Kasumi-1 (cell line): ENCODE measurements at places on chromosomes 16 and 17.

GRCh38 chr16:30470170-30470512, 2.4 kb upstream of the ITGAL start:
- no peak for DNase-seq

DNA sequence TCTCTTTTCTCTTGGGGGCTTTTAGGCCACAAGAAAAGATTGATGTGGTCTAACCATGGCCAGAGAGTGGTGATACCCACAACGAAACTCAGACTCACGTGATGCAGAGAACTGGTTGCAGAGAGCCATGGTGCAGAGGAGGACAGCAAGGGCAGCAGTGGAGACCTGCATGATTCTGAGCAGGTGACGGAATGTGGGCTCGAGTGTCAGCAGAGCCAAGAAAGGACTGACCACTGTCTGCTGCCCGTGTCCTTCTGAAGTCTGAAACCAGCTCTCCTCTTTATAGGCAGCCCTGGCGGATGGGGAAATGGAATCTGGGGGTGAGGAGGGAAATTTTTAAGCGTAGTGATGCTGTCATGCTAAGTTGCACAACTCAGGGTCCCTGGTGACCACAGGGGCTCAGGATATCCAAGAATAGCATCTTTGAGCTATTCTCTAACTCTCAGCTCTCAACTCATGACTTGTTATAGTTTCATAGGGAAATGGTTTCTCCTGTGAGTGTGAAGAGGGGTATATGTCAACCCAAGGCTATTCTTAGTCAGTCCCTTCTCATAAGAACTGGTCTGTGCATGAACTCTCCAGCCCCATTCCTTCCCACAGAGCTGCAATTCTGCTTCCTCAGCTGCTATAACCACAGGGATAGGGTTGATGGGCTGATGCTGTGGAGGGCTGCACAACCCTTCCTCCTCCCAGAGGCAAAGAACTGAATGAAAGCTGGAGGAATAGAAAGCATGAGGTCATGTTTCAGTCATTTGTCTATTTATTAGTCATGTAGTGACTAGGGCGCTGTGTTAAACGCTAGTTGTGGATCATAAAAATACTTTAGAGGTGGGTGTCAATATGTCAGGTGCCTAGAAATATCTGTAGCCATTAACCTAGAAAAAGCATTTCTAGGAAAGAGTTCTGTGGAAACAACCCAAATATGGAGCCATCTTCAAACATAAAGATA, at the start of gene CCL3:
Gene CCL3 (minus strand): TSS at position 256 of the 949 bp plus-strand sequence. CDS start 85 bp downstream, at position 171.
- peak; percentile 26 for DNase-seq

GRCh38 chr16:57316390-57317017, 32.0 kb upstream of the PLLP start:
- no peak for DNase-seq

DNA sequence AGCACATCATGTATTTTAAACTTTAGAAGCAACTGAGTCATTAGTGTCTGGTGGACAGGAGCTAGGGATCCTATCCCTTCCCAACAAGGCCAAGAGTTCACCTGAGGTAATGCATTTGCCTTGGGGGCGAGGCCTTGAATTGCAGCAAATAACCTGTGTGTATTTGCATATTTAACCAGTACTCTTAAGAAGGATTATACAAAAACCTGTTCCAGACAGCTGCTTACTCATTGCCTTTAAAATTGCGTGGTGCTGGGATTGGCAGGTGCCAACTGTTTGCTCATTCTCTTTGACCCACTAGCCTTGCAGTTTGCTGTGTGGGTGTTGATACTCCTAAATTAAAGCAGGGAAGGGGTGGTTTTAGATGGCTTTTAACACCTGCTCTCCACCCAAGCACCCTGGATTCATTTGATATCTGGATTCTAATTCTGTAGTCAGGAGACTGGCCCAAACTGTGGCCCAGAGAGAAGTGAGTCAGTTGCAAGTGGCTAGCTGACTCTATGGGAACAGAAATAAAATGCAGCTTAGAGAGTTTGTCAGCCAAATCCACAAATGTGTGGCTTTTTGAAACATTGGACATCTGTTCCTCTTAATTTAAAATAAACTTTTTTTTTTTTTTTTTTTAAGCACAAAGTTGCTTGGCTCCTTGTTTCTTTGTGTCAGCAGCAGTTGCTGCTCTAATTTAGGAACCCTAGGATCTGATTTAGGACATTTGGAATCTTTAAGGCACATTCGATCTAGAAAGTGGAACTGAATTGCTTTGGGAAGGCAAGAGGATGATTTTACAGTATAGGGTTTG, 46.9 kb downstream of the TUBD1 start:
- DNase-seq = no peak

DNA sequence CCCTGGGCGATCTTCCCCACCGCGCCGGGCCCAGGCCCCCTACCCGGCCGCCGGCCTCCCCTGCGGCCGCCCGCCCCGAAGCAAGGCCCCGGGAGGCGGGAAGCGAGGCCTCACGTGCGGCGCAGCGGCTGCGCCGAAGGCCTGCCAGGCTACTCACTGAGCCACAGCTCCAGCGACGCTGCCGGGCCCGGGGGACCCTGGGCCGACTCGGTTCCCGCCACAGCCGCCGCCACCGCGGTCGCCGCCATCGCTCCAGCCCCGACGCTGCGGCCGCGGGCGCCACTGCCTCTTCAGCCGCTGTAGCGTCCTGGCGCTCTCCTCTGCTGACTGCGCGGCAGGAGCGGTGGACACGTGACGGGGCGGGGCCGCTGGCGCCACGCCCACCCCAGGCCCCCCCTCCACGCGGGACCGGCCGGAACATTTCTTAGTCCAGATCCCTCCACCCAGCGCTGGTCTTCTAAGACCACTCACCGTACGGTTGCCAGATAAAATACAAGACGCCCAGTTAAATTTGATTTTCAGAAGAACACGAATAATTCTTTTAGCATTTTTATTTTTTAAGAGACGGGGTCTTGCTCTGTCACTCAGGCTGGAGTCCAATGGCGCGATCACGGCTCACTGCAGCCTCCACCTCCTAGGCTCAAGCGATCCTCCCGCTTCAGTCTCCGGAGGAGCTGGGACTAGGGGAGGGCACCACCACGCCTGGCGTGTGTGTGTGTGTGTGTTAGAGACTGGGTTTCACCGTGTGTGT, at the start of gene GGA2:
Gene GGA2 (minus strand): TSS at position 331 of the 751 bp plus-strand sequence. CDS start 83 bp downstream, at position 248.
- DNase-seq = peak; percentile 33

GRCh38 chr17:14304773-14305517, 4.1 kb downstream of the HS3ST3B1 start:
- DNase-seq = no peak

GRCh38 chr16:2288726-2289125, 20.8 kb upstream of the RNPS1 start:
- DNase-seq = peak; percentile 52

DNA sequence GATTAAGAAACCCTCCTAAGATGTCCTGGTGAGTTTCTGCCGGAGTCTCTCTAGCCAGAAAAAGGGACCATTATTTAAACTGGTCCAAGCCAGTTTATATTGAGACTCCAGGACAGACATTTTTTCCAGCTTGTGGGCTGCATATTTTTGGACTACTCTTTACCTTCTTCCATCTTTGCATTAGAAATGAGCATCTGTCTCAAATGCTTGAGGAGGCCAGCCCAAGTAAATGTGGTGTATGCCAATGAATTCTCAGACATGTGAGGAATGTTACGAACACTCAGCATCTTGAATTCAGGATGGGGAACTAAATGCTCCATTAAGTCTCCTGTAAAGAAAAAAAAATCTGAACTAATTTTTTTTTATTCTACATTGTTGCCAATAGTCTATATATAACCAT, 18.4 kb downstream of the TUBD1 start:
- DNase-seq = no peak

GRCh38 chr17:10622617-10623485, 34.3 kb downstream of the MYH3 start:
- DNase-seq = no peak

DNA sequence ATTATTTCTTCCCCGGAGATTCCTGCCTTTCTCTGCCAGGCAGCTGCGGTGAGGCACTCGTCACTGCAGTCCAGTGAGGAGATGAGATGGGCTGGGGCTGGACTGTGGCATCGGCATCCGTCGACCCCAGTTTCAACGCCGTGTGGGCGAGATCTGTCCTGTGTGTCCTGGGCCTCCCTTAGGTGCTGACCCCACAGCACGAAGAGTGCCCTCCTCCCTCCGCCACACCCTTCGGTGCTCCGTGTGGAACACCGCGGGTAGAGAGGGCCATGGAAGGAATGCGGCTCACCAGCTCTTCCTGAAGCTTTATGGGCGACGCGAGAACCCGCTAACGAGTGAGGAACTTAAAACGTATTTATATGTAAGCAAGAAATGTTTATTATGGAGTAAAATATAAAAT, 17.6 kb downstream of the ACSF3 start:
- DNase-seq = no peak

DNA sequence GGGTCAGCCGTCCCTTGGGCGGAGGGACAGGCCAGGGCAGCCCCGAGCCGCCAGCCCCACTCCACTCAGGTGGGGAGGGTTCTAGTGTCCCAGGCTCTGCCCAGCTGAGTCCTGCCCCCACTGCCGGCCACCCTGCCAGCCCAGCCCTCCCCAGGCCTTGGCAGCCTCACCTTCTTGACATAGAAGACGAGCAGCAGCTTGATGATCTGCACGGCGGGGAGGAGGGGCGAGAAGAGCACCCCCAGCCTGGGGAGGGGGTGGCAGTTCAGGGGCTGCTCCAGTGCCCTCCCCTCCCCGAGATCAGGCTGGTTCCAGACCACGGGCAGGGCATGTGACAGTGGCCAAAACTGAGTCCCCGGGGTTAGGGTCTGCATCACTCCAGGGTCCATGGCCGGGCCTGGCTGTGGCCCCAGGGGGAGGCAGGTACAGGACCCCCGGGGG, 9.7 kb downstream of the TMC6 start:
- no peak for DNase-seq

DNA sequence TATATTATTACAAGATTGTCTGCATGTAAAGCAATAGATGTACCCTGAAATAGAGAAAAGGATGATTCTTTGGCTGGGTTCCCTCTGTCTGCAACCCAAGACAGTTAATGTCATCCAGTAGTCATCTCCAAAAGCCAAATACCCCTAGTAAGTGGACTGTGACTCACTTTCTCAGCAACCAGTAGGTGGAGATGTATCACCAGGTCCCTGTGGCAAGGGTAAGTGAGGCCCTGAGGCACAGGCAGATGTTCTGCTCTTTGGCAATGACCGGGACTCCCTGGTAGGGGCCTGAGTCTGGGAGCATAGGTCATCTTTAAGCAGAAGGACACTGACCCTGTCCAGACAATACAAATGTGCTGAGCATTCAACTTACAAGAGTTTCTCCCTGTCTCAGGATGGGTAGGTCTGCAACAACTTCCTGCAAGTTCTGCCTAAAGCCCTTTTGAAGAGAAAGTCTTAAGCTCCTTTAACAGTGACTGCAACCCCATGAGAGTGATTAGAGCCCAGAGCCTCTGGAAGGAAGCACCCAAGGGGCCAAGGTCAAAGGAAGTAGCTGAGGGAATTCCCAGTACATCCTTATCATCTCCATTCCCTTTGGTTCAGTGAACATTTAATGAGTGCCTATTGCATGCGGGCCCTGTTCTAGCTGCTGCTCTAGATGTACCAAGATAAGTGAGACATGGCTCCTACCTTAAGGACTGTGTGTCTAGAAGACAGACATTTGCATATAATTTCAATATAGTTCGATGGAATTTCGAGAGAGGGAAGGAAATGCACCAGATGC, 31.9 kb downstream of the PMP22 start:
- peak; percentile 23 for DNase-seq

GRCh38 chr16:29820730-29821642, 724 bp downstream of the MVP start:
- DNase-seq = no peak

DNA sequence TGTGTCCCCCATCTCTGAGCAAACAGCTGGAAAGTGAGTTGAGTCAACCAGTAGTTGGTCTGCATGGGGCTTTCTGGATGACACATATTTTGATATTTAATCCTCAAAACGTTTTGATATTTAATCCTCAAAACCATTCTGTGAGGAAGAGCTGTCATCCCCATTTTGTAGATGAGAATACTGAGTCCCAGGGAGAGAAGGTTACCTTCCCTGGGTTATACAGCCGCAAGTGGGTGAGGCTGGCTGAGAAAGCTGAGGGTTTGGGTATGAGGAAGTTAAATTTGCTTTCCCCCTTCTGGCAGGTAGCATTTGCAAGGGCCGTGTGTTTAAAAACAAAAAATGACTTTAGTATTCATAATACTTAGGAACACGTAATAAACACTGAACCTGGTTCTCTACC, 447.2 kb downstream of the XYLT1 start:
- no peak for DNase-seq

GRCh38 chr17:66474806-66475497, 172.5 kb downstream of the PRKCA start:
- no peak for DNase-seq

DNA sequence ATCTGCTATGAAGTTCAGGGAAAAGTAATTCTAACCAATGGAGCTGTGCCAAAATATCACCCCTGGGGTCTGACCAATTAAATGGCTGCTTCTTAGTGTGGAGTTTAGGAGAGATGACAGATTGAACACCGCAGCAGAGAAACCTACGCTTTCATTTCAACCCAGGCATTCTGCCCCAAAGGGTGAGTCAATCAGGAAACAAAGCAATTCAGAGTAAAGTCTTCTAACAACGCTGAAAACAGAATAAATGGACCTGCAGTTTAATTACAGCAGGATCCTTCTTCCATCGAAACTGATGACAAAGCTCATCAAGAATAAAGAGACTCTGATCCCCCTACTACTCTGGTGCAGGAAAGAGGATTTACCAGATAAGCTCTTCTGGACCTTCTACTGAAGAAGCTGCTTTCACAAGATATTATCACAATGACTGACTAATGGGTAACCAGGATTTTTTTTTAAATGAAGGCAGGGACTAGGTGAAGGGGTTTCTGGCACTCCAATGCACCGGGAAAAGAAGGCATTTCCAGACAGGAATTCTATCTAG, 16.7 kb downstream of the RFFL start:
- no peak for DNase-seq

- peak; percentile 57 for DNase-seq
These were observed 7.4 kb upstream of the FLYWCH1 start for GRCh38 chr16:2904100-2904921.

- DNase-seq = no peak
These were observed 2.8 kb downstream of the MYCBPAP start for GRCh38 chr17:50511058-50511457.

DNA sequence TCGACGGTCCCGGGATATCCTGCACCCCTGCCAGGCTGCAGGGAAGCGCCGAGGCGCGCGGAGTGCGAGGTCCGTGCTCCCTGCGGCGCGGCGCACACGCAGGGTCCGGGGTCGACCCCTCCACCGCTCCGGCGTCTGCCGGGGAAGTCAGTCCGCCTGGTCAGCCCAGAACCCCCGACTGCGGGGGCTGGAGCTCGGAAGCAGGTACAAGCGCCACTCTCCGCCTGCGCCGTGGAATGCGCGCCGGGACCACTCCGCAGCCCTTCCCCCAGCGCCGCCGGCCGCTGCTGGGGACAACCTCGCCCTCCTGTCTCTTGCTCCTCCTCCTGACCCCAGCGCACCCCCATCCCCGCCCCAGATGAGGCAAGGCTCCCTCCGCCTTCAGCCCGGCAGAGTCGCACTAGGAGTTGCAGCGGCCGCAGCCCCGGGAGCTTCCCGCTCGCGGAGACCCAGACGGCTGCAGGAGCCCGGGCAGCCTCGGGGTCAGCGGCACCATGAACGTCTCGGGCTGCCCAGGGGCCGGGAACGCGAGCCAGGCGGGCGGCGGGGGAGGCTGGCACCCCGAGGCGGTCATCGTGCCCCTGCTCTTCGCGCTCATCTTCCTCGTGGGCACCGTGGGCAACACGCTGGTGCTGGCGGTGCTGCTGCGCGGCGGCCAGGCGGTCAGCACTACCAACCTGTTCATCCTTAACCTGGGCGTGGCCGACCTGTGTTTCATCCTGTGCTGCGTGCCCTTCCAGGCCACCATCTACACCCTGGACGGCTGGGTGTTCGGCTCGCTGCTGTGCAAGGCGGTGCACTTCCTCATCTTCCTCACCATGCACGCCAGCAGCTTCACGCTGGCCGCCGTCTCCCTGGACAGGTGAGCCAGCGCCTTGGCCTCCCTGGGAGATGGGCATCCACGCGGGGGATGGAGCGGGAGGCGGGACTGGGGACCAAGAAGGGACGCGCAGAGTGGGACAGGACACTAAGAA, at the start of gene GALR2:
Gene GALR2 (plus strand): TSS at position 392 of the 974 bp plus-strand sequence. CDS start 103 bp downstream, at position 495.
- no peak for DNase-seq
